Progenitor cell of endocrine pancreas (in vitro differentiated cells): ENCODE measurements at places on chromosomes 6 and 20.

DNA sequence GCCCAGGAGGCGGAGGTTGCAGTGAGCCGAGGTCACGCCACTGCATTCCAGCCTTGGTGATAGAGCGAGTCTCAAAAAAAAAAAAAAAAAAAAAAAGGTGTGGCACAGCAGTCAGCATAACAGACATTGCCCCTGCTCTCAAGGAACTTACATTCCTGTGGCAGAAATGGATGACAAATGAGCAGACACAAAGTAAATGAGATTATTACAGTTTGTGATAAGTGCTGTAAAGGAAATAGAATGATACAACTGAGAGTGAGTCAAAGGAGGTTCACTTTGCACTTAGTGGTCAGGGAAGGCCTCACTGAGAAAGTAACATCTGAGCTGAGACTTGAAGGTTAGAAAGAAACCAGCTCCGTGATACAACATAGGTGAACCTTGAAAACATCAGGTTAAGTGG lies 36.4 kb downstream of the CEP250 start:
- DNase-seq, result no peak

DNA sequence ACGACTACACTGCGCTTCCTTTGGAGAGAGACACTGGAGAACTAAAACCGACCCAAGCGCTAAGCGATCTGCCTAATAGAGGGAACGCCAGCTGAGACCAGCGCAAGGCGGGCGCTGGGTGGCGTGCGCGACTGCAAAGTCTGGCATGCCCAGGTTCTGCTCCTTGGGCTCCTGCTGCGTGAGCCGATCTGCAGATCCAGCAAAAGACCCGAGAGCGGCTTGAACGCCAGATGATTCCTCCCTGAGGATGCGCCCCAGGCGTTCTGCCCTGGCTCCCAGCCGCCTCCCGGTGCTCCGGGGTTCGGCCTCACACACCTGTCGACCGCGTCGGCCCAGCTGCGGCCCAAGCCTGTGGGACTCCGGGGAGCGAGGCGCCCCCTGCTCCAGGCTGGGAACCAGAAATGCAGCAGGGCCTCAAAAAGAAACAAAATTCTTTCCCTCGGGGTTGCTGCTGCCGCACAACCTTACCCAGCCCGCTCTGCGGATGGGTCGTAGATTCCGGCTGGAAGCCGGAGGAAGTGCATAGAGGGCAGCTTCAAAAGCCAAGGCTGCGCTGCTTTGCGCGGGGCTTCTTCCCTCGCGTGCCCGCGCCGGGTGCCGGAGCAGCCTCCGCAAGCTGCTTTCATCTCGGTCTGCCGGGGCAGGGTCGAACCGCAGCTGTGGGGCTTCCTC lies 17.9 kb upstream of the PRDM13 start:
- DNase-seq, result no peak

DNA sequence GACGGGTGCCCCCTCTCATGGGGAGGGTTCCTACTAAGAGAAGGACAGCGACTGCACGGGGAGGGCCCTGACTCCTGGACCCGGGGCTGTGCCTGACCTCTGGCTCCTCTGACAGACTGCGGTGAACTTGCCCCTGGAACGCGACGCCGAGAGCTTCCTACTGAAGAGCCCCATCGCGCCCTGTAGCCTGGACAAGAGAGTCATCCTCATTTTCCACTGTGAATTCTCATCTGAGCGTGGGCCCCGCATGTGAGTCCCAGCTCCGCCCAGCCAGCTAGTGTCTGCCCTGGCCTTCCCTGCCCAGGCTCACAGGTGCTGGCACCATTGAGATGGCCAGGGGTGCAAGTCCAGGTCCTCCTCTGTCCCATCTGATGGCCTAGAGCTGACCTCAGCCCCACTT lies 7.2 kb downstream of the CDC25B start:
- DNase-seq, result no peak

- no peak for DNase-seq
Measured at GRCh38 chr6:44500074-44500473, 112.6 kb downstream of the CDC5L start.

DNA sequence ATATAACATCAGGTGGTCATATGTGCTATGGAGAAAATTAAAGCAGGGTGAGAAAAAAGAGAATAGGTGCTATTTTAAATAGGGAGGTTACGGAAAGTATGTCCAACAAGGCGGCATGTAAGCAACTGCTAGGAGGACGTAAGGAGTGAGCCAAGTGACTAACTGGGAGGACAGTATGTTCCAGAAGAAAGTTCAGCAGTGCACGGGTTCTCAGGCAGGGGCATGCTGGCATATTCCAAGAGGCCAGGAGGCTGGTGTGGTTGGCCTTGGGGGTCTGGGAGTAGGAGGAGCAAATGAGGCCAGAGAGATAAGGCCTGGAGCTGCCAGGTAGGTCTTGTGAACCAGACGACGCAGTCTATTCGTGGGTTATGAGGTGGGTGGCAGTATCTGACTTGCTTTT lies 112.4 kb downstream of the ARMC2 start:
- DNase-seq, result no peak

DNA sequence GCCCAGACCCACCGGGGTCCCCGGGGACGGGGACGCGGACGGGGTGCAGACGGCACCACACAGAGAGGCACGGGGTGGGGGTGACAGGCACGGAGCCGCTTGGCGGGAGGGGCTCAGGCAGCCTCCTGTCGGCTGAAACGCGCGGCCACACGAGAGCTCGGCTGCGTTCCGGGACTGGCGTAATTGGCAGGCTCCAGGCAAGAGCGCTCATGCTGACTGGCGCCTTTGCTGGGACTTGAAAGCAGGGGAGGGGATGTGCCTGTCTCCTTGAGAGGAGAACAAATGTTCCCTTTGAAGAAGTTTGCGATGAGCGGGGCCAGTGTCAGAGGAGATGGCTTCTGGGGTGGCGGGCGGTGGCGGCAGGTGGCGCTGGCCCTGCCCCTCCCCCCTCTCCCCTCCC lies 25.8 kb downstream of the BHLHE23 start:
- DNase-seq, result no peak

DNA sequence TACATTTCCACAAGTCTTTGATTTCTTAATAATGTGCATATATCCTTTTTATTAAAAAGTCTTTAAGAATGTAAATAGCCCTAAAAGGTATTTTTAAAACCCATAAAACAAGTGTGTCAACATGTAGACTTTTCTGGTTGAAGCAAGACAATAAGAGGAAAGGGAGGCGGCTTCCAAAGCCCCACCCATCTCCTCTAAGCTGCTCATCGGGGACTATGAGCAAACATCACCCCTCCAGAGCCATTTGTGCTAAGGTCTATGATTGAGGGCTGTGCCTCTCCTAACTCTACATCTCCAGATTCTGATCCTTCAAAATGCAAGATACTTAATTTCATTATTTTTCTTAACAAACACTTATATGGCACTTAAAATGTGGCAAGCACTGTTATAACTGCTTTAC lies 2.5 kb upstream of the NAA20 start:
- no peak for DNase-seq

DNA sequence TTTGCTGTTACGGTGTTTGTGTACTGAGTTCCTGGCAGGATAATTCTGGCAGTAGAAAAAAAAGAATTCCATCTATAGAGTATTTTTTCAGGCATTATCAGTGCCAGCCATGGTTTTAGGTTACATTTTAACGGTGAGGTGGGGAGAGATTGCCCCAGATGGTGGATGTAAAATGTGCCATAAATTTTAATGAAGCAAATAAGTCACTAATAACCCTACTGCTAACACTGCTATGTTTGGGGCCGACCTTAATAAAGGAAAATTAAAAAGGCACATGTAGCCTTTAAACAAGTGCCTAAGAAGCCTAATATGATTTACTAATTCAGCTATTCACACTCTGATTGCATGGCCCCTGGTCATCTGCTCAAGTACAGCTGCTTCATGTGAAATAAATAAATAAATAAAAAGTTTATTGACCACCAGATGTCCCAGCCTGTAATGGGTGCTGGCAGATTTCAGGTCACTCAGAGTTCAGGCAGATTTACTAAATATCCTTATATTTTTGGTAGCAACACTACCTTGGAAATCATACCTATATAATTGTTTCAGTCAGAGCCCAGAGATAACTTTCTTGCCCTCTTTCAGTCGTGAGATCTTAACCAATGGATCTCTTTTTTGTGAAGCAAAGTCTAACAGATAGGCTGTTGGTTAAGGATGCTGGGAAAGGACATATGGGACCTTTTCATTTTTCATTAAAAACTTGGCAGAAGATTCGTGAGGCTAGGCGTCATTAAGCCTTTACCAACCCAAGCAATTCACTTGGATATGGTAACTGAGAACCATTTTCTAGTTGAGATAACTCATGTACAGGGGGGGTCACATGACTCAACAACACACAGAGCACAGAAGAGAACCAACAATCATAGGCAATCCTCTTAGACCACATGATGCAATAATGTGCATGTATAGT lies 495.0 kb upstream of the NRSN1 start:
- DNase-seq, result no peak

DNA sequence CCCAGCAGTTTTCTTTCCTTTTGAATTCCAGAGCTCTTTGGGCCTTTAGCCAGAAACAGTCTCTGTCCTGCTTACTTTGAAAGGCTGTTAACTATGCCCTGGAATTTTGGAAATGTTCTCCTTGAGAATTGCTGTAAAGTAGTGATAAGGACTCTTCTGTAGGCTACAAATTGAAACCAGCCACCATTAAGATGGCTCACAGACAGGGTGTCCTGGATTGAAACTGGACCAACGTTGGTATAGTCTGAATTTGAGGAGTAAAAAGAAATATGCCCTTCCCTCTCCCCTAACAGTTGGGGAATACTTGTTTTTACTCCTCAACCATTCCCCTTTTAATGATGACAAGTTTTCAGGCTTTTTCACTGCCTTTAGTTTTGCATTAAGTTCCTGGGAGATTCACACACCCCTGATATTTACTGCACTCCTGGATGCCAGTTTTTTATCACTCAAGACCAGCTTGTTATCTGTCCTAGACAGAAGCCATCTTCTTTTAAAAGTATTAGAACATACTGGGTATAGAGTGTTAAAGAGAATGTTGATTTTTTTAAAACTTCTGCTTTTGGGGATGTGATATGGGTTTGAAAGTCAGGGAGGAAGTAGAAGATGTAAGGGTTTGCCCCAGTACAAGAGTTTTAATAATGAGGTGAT lies 21.9 kb downstream of the TOP1 start:
- DNase-seq, result no peak

- DNase-seq, result no peak
Measured at GRCh38 chr20:59748619-59749191, 144.4 kb downstream of the PHACTR3 start.

DNA sequence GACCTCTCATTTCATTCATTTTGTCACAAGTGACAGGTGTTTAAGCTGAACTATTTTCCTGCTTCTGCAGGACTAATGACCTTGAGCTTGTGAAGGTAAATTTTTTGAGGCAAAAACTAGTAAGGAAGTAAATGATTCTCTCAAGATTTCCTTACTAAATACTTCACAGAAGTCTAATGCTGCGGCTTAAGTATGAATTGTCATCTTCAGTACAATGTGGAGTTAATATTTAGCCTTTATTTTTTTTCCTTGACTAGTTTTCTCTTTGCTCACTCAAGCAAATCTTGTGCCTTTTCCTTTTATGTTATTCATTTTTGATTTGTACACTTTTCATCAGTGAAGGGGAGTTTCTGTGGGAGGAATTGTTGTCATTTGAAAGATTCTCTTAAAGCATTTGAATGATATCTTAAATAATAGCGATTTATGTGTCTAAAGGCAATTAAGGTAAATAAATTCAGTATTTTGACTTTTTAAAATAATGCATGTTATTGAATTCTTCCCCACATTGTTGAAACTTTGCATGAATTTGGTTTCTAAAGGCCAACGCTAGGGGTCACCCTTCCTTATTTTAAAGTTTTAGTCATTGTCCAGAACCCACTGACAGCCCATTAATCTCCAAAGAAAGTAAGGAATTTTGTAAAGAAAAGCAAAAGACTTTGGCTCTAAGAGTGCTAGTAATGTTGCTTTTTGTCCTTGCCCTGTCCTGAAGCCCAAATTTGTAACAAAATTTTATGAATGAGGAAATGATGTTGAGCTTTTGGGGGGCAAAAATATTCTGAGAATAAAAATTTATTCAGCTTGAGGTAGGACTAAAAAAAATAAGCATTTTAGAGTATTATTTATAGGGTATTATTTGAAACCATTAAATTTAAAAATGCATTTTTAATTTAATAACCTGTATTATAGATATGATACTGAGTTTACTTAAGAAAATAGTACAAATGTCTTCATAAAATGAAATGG lies 157.4 kb upstream of the LAMA2 start:
- peak; percentile 11 for DNase-seq

DNA sequence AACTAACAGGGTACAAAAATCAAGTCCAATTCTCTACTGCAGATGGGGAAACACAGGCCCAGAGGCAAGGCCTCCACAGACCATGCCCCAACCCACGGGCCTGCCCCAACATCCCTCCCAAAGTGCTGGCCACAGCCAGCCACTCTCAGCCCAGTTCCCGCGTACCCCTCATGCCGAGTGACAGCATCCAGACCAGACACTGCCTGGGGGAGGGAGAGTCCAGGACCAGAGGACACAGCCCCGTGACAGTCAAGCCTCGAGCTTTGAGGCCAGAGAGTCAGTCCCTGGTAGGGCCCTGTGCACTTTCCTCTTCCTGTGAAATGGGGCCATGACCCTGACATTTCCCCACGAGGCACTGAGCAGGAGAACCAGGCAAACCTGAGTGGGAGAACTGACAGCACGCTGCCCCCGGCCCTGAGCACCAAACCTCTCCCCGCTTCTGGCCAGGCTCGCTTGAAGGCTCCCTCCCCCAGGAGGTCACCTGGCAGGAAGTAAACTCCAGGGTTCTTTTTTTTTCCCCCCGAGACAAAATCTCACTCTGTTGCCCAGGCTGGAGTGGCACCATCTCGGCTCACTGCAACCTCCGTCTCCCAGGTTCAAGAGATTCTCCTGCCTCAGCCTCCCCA lies 4.9 kb downstream of the MYL9 start:
- no peak for DNase-seq

- no peak for DNase-seq
Measured at GRCh38 chr6:31597006-31597405, 4.2 kb upstream of the NCR3 start.

DNA sequence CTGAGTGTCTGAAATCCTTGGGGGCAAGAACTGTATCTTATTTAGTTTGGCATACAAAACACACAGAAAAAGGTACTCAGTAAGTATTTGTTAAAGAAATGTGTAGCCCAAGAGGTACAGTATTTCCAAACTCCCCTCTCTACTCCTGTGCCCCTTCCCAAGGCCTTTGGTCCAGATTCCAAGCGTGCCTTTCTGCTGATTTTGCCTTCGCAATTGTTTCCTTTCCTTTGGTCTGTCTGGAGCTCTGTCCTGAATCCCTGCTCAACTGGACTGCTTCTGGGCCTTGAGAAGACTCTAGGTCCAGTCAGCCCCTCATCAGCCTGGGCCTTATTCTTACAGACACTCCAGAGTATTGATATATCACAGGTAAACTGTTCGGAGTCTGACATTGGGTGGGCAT lies 122.2 kb upstream of the SYNCRIP start:
- DNase-seq, result no peak

GRCh38 chr6:73051147-73051546 lies 174.1 kb downstream of the KHDC1L start:
- DNase-seq, result no peak

DNA sequence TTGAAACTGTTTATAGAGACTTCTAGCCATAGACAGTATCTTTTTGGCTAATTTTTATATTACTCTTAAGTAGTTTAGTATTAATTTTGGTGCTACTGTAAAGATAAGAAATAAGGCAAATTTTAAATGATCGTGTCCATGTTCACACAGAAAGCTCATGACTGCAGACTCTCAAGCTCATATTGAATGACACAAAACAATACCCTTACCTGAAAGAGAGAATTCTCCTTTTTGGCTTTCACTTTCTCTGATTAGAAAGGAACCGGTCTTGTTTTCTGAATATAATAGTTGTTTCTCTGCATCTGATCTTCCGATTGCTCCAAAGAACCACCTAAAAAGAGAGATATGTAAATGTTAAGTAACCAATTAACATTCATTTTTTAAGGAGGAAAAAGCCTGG lies 57.0 kb downstream of the FRK start:
- DNase-seq, result no peak
